EL (cell line): ENCODE measurements at places on chromosomes 13 and 19.

- DNase-seq = no peak
Observed at GRCh38 chr13:78404846-78405360, 198.4 kb downstream of the POU4F1 start.

- DNase-seq = no peak
Observed at GRCh38 chr13:89803839-89804238, 1543.6 kb upstream of the MIR17HG start.

DNA sequence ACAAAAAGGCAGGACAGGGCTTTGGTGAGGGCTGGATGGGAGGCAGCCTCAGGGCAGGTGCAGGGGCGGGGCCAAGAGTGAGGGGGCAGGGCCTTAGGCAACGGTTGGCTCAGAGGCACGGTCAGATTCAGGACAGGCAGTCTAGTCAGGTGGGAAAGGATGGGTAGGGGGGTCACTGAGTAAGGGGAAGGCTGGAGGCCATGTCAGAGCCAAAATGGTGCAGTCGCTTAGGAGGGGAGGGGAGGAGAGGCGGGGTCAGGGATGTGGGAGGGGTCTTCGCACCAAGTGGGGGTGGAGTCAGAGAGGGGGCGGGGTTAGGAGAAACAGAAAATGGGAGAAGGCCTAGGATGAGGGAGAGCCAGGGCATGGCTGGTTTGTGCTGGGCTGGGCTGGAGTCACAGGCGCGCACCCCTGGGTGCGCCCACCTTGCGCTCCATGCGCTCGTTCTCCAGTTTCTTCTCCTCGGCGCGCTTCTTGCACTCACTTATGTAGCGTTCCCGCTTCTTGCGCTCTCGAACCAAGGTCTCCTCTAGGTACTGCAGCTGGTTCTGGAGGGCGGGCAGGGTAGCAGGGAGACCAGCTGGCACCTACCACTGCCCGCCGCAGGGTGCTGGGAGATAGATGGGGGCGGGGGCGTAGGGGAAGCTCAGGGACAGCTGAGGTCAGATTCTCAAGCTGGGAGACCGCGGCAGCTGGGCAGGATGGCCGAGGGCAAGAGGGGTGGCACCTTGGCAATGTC, 6.8 kb upstream of the RGL3 start:
- DNase-seq = no peak

DNA sequence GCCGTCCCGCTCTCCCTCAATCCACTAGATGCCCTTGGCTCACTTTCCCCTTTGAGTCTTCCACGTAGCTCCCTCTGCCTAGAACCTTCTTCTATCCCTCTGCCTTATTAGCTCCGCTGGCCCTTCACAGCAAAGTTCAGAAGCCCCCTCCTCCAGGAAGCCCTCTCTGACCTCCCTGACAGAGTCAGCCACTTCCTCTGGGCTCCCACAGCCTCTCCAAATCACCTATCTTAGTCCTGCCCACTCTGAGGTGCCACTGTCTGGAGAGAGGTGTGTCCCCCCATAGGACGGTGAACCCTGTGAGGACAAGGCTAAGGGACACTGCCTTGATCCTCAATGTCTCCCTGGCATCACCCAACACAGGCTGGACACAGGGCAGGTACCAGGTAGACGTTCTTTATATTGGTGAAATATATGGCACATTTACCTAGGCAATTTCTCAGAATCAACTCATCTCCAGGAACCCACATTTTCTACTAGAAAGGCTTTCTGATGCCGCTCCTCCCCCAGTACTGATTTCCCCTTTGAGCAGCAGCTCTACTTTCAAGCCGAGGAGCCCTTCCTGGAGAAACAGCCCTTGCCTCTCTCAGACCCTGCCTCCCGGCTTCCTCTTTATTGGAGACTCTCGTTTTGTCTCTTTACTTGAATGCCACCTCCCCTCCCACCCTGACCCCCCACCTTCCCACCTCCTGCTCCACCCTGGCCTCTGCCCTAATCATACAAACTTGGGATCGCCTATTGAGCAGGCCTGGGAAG, 3.4 kb upstream of the TGFB1 start:
- no peak for DNase-seq

- DNase-seq = no peak
Observed at GRCh38 chr19:2977746-2978138, 378 bp downstream of the TLE6 start.

DNA sequence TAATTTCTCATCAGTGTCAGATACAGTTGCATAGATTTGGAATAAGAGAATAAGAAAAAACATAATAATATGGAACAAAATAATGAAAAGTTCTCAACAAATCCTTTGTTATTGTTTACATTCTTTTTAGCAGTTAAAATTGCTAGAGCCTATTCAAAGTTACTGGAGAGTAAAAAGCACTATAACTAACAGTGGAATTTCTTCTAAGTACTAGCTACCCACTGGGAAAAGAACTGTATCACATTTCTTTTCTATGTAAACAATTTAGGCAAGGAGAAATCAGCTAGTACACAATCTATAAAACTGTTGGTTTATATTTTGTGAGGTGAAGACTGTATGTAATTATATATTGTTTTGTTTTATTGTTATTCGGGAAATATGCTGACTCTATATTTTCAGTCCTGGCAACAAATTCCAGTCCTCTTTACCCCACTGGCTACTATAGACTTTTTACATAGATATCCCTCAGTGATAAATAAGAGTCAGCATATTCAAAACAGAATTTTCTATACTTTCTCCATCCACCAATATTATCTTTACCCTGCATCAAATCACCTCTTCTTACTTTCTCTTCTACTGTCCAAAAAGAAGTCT, 222.0 kb downstream of the PCDH9 start:
- no peak for DNase-seq

DNA sequence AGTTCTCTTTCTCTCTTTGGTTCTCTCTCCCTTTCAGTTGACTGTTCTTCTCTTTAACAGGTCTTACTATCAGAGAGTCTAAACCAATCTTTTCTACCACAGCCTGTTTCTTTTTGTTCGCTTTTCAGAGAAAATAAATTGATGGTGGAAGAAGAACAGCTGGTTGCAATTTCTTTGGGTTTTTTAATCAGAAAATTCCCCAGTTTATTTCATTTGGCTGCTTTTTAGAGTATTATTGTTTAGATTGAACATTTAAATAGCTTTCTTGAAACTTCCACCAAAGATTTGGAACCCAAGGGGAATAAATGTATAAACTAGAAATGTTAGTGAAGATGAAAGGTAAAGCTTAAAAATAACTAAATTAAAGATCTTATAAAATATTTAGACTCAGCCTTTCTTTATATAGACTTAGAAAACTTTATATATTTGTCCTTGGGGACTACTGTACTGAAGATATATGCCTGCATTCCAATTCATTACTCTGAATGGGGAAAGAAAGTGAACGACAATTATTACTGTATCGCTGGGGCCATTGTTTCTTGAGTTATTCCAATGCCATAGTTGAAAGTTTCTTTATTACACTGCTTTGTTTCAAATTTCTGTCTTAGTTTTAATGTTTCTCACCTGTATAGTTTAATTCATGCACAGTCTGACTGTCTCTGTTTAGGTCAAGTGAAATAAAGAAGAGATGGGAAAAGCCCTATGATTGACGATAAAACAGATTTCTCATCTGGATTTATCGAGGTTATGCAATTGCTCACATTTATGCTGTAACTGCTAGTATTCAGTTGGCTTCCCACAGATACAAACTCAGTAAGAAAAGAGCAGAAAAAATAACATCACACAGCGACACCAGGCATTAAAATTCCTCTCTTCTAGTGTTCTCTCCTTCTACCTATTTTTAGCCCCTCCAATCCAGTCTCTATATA, 169.4 kb upstream of the CSNK1A1L start:
- no peak for DNase-seq

- no peak for DNase-seq
Observed at GRCh38 chr13:73385848-73386247, 327.0 kb downstream of the KLF5 start.

GRCh38 chr13:37123337-37123736, 17.9 kb upstream of the CSNK1A1L start:
- no peak for DNase-seq
